ENCODE measurements at places on chromosomes 13 and 19.

DNA sequence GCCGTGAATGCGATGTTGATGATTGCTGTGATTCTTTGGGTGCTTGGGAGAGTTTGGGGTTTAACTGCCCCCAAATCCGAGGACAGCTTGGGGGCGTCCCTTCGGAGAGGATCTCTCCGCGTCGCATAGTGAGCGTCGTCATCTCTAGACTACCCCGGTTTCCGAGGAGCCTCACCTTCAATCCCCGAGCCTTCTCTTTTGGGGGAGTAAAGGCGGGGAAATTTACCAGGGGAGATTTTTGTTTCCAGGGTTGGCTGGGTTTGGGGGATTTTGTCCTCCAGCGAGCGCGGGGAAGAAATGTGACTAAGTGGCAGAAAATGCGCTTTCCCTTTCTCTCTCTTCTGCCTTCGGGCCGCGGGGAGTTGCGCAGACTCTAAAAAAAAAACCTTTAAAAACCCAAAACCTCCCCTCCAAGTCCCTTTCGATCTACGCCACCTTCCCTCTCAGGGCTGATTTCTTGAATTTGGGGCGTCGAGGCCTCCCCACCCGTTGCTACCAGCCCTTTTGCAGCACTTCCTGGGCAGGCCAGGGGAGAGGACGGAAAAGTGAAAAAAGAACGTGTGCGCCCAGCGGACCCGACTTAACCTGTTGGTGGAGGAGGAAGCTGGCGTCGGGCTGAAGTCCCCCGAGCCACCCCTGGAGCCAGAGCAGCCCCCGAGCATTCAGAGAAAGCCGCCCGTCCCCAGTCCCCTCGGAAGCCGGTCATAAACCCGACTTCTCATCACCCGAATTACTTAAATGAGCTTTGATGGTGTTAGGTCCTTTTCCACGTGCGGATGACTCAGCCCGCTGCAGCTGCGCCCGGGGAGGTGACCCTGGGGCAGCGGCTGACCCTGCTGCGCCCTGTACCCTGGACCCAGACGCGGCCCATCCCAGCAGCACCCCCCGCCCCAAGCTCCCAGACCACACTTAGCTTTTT is 17.7 kb downstream of the NFIX start:
- peak; percentile 45 for DNase-seq

- DNase-seq = no peak
Measured at GRCh38 chr19:10104665-10105508, 1.3 kb upstream of the PPAN start.

- DNase-seq = no peak
Measured at GRCh38 chr19:16070366-16070990, 5.8 kb upstream of the TPM4 start.

DNA sequence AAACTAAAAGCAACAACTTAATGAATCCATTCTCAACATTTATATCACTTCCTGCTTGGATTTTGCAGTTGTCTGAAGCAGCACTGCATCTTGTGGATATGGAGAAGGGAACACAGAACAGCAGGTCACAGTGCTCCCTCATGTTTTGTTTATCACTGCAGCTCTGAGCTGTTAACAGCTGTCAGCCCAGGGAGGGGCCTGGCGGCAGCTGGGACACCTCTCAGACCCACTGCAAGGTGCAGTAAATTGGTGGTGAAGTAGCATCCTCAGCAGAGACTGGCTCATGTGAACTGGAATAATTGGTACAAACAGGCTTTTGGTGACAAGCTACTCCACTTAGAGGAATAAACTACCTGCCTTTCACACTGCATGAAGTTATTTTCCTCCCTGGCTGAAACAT is 170.4 kb downstream of the LIG4 start:
- DNase-seq = no peak

- DNase-seq = no peak
Measured at GRCh38 chr19:861756-862580, 2.5 kb downstream of the CFD start.

GRCh38 chr13:103273825-103274224 is 207.6 kb upstream of the SLC10A2 start:
- DNase-seq = peak; percentile 10

GRCh38 chr19:46449228-46449627 is 20.5 kb upstream of the PNMA8C start:
- DNase-seq = no peak
